ENCODE measurements at places on chromosomes 7 and 10. TPM values are rescaled to one million over a fixed set of nuclear protein-coding genes. Genes with fewer than 3 reads are reported as not detected.

Gene TEX47
- not detected for total RNA-seq

Gene WAC
- total RNA-seq, result 134 TPM

Gene ENO4
- not detected for total RNA-seq

Gene RPEL1
- not detected for total RNA-seq

Gene ELMO1
- 74.4 TPM for total RNA-seq

Gene SCART1
- total RNA-seq, result 1.5 TPM

Gene SLC16A9
- total RNA-seq, result 0.27 TPM

Gene OPN4
- total RNA-seq, result not detected

Gene DPP6
- not detected for total RNA-seq

Gene SLC39A12
- not detected for total RNA-seq

Gene INTS1
- total RNA-seq, result 111 TPM

Gene ACTL6B
- total RNA-seq, result not detected

Gene HOXA5
- total RNA-seq, result not detected

All from CD8-positive, alpha-beta memory T cell (primary cell).